ENCODE measurements at places on chromosomes 6 and 20. TPM values are rescaled to one million over a fixed set of nuclear protein-coding genes. Genes with fewer than 3 reads are reported as not detected.

DNA sequence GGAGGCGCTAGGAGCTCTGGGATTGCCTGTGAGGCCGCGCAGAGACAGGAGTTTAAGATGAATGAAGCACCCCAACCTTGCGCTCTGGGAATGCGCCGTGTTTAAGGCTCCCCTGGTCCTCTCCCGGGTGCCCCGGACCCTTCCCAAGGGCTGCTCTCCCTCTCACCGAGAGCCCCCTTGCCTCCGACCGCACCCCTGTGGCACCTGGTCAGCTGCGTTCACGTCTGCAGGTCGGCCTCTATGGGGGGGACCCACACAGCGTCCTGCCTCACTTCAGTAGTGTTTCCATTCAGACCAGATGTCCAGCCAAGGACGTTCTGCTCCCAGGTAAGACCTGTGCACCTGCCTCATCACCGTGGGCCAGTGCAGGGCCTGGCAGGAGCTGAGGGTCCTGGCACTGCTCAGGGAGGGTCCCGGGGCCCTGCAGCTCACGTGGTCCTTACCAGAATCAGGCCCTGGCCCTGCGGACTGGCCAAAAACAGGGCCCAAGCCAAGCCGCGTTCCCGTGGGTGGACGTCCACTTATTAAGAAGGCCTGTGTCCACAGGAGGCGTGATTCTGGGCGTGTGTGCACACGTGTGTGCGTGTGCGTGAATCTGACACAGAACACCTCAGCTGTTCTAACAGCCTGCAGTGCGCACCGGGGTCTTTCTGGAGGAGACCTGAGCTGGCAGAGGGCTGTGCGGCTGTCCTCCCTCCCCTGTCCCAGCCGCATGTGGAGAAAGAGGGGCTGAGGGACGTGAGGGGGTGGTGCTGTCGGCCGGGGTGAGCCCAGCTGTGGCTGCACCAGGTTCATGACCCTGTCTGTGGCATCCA is 79.9 kb upstream of the BHLHE23 start:
- no peaks in the 10 kb centered on the region for H3K36me3 ChIP-seq
- H3K27ac ChIP-seq, result no peak overlapping the region
- H3K4me3 ChIP-seq, result no peak overlapping the region
- no peaks in the 10 kb centered on the region for H3K4me1 ChIP-seq
- DNase-seq, result no peak

TULP1 gene
- total RNA-seq, result not detected

GRCh38 chr6:129882510-129883023 is 21.5 kb upstream of the TMEM244 start:
- H3K4me1 ChIP-seq, result no peaks in the 10 kb centered on the region
- no peaks in the 10 kb centered on the region for H3K36me3 ChIP-seq
- DNase-seq, result no peak

DNA sequence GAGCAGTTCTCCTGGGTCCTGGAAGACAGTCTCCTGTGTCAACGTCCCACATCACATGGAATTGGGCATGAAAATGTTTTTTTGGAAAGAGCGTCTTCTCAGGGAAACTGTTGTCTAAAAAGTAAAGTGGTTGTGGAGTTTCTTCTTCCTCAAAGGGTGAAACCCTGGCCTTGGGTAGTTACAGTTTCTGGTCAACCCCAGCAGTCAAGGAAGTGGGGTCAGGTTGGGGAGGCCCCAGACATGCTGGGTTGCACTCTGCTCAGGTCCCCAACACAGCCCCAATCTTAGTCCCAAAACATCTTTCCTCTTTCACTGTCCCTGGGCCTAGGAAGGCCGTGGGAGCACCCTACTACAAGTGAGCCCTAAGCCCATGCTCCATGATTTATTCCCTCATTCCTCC is 996 bp upstream of the NFKBIE start:
- no peak overlapping the region for H3K27ac ChIP-seq
- H3K4me3 ChIP-seq, result no peak overlapping the region
- H3K4me1 ChIP-seq, result peaks cover 23% of the 10 kb centered on the region
- no peak for DNase-seq

GRCh38 chr20:6397115-6397514 is 274.3 kb upstream of the FERMT1 start:
- no peak for DNase-seq
- no peak overlapping the region for H3K27ac ChIP-seq
- no peak overlapping the region for H3K4me3 ChIP-seq

DNA sequence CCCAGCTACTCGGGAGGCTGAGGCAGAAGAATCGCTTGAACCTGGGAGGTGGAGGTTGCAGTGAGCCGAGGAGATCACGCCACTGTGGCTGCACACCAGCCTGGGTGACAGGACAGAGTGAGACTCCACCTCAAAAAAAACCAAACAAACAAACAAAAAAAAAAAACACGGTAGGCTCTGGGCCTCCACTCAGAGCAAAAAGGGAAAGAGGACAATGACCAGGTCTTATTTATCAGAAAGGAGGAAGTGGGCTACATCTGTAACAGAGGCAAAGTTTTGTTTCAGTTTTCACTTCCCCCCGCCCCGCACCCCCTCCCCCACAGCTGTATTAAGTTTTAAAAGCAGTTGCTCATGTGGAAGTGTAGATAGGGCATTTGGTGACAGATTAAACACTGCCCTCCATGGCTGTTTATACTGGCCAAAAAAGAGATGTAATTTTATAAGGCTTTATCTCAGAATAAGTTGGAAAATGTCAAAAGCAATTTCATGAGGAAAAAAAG is 114.6 kb downstream of the RCAN2 start:
- H3K27me3 ChIP-seq, result no peaks in the 10 kb centered on the region
- peaks cover 5% of the 10 kb centered on the region for H3K4me1 ChIP-seq
- no peak for DNase-seq
- no peak overlapping the region for H3K4me3 ChIP-seq
- H3K36me3 ChIP-seq, result no peaks in the 10 kb centered on the region

DNA sequence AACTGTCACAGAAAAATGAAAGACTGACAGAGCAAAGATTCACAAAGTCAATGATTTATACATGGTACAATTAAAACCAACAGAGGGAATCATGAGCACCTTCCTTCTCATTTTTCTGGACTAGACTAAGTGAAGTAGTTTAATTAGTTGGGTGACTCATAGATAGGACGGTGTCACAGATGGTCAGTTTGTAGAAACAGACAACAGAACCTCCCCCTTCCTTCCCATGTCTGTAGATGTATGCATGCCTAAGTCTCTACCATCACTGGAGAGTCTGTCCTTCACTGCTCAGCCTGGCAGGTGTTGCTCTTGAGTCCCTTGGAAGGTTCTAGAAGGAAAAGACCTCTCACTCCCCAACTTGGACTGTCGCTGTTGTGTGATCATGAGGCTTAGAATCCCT is 75.4 kb upstream of the EEF1E1 start:
- no peaks in the 10 kb centered on the region for H3K27me3 ChIP-seq
- H3K4me1 ChIP-seq, result peaks cover 5% of the 10 kb centered on the region
- H3K27ac ChIP-seq, result no peak overlapping the region
- H3K36me3 ChIP-seq, result no peaks in the 10 kb centered on the region
- H3K4me3 ChIP-seq, result no peak overlapping the region

GRCh38 chr20:53829255-53829723 is 235.7 kb upstream of the ZNF217 start:
- DNase-seq, result peak; percentile 76
- no peaks in the 10 kb centered on the region for H3K36me3 ChIP-seq
- no peak overlapping the region for H3K4me3 ChIP-seq
- peaks cover 36% of the 10 kb centered on the region for H3K4me1 ChIP-seq
- H3K27me3 ChIP-seq, result no peaks in the 10 kb centered on the region
- H3K27ac ChIP-seq, result peak overlapping the region; percentile 96

Measured in hepatocyte (in vitro differentiated cells).